Stimulated activated CD8-positive, alpha-beta memory T cell treated with anti-CD3 and anti-CD28 coated beads, Interleukin-12 subunit alpha, Interleukin-12 subunit beta, amount 100 ng/mL, for 1 hour (primary cell): ENCODE measurements at places on chromosomes 5 and 9.

DNA sequence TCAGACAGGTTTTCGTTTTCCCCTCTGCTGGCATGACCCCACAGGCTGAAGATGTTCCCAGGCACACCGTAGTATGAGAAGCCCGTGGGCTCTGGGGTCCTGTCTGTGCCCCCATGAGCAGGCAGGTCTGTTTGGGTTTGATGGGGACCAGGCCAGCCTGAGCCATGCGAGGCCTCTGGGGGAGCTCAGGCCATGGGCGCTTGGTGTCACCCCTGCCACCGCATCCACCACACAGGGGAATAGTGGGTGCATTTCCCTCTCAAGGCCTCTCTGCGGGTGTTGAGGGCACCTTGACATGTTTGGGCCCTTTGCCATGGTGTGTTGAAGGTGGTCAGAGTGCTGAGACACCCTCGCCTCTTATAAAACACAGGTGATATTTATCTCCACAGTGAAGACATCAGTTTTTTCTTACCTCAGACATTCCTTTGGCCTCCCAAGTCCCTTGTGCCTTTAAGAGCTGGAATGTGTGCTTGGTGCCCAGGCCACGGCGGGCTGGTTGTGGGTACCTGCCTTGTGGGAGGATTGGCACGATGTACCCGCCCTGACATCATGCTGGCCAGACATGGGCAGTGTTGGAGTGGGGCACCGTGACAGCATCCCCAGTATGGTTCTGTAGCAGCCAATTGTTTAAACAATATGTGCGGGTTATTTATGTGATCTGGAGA lies 68.3 kb downstream of the WNK2 start:
- DNase-seq = no peak

- DNase-seq = no peak
Observed at GRCh38 chr9:85940275-85940831, 593 bp upstream of the NAA35 start.

GRCh38 chr5:172801179-172801671 lies 30.2 kb upstream of the DUSP1 start:
- no peak for DNase-seq

GRCh38 chr5:177390363-177391300 lies 6.4 kb downstream of the SLC34A1 start:
- peak; percentile 79 for DNase-seq

DNA sequence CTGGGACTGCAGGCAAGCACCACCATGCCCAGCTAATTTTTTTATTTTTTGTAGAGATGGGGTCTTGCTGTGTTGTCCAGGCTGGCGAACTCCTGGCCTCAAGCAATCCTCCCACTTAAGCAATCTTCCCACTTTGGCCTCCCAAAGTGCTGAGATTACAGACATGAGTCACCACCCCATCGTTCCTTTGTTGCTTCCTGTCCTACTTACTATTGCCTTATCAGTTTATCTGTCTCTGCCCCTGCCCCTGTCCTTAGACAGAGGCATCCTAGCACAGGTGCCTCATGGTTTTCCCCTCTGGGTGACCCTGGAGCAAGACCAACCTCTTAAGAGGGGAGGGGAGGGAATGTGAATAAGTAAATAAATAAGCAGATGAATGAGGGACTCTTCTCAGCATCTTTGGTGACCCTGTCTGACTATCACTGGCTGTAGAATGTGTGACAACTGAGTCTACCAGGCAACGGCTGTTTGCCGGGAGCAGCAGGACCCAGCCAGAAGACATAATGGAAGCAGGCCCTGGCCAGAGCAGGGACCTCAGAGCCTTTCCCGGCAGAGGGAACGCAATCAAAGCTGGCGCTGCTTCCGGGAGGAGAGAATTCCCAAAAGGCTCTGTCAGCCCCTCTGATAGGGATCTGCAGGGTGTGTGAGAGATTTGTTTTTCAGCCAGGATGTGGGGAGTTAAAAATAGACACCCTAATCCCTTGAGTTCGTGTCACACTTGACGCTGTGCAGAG lies 43.8 kb upstream of the DAB2IP start:
- no peak for DNase-seq
